Hepatocyte (in vitro differentiated cells): ENCODE measurements at places on chromosomes 11 and 22.

- DNase-seq, result no peak
These were observed 20.7 kb downstream of the DDX10 start for GRCh38 chr11:108685419-108686130.

- no peak for DNase-seq
These were observed 2.0 kb downstream of the MUS81 start for GRCh38 chr11:65862191-65862735.

DNA sequence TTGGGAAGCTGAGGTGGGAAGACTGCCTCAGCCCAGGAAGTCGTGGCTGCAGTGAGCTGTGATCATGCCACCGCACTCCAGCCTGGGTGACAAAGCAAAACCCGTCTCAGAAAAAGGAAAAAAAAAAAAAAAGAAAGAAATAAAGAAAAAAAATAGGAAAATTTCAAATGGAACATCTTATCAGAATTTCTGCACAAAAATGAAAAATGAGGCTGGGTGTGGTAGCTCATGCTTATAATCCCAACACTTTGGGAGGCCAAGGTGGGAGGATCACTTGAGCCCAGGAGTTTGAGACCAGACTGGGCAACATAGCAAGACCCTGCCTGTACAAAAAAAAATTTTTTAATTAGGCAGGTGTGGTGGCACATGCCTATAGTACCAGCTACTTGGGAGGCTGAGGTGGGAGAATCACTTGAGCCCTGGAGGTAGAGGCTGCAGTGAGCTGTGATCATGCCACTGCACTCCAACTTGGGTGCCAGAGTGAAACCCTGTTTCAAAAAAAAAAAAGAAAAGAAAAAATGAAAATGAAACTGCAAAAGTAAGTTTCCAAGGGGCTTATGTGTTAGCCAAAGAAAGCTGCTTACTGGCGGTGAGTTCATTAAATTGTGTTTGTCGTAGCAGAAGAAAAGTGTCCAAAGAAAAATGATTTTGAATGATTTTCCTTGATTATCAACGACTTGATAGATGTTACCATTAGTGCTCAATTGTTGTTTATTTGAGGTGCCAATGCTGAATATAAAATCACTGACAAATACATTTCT is 7.5 kb upstream of the CRKL start:
- no peak for DNase-seq

DNA sequence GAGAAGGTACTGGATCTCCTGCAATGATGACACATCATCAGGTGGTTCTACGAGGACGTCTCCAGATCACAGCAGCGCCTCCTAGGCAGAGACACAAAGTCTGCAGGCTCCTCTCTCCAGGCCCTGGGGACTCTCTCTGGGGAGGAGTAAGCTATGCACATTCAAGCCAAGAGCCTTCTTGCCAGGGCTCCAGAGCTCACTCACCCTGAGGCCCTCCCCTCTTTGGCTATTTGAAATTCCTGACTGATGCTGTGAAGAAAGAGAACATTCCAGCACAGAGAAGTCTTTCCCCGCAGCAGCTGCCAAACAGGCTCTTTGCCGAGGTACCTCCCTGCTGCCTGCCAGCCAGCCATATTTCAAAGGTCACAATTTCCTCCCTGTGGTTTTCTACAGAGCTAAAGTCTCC is 204.9 kb downstream of the CSNK2A3 start:
- DNase-seq, result peak; percentile 87

DNA sequence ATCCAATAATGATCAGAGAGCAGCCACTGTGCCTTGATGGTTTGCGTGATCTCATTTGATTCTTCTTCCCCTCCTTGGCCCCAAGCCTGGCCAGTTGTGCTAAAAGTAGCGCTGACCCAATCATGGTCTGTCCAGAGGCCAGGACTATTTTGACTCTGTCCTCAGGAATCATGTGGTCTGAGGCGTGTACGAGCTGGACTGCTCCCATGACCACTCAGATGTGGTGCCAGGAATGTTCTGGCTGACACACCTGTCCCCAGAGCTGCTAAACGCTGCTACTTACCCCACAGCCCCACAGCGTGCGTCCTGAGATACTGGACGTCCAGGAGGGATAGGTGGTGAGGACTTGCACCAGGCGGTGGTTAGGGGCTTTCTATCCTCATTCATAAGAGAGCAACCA is 70.5 kb downstream of the FEZ1 start:
- no peak for DNase-seq

- DNase-seq, result no peak
These were observed 29.4 kb downstream of the SMCO4 start for GRCh38 chr11:93513772-93514171.

DNA sequence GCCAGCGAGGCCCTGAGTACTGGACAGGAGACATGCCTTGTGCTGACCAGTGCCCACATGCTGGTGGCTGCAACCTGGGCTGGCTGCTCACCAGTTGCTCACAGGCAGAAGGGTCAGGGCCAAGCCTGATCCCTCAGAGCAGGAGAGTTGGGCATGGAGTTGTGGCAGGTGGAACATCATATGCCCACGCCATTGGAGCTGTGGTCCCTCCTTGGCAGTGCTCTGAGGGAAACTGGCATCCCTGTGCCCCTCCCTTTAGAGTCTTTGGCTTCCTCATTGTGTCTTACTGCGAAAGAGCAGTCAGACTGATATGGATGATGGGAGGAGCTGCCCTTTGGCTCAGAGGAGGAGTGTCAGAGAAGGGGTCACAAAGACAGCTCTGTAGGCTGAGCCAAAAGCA is 3.1 kb upstream of the MYEOV start:
- DNase-seq, result no peak

DNA sequence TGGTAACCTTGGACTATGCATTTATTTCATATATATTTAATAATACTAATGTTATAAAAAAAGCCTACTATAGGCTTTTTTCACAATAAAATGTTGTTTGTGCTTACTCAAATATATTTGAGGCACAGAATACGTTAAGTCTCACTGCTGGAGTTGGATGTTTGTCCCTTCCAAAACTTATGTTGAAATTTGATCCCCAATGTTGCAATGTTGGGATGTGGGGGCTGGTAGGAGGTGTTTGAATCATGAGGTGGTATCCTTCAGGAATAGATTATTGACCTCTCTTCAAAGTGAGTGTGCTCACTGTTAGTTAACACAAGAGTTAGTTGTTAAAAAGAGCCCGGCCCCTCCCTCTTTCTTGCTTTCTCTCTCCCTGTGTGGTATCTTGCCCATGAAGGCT is 1295.9 kb downstream of the JRKL start:
- no peak for DNase-seq

GRCh38 chr11:72821920-72822799 is 7.9 kb downstream of the ATG16L2 start:
- peak; percentile 97 for DNase-seq

DNA sequence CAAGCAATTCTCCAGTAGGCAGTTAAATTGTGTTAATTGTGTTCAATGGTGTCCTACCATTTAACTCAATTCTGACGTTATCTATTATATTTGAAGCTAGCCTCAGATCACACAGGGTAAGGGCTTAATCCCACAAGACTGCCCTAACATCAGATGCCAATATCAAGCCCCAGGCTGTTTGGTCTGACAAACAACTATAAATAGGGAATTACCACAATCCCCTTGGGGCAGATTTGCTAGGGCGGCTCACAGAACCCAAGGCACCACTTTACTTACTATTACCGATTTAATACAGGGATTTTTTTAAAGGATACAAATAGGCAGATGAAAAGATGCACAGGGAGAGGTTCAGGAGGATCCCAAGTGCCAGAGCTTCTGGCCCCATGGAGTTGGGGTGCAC is 678.4 kb downstream of the OPCML start:
- no peak for DNase-seq

- no peak for DNase-seq
These were observed 229.9 kb upstream of the PITPNB start for GRCh38 chr22:28148816-28149465.

DNA sequence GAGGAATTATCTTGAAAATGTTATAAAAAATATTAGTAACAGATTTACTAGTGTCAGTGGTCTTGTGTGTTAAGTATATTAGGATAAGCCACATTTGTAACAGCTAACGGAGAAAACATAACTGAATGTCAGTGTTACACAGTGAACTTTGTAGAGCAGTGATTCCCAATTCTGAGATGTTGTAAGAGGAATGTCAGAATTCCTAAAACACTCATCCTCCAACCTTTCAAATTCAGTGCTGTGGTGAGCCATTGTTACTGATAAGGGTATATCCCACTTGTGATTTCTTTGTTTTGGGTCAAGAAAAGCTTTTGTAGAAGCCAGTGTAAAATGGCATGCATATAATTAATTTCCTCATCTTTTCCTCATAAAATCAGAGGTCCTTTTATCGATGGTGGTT is 61.9 kb downstream of the ARHGEF12 start:
- DNase-seq, result no peak

- no peak for DNase-seq
These were observed 53.8 kb downstream of the SIK3 start for GRCh38 chr11:117044287-117045035.

DNA sequence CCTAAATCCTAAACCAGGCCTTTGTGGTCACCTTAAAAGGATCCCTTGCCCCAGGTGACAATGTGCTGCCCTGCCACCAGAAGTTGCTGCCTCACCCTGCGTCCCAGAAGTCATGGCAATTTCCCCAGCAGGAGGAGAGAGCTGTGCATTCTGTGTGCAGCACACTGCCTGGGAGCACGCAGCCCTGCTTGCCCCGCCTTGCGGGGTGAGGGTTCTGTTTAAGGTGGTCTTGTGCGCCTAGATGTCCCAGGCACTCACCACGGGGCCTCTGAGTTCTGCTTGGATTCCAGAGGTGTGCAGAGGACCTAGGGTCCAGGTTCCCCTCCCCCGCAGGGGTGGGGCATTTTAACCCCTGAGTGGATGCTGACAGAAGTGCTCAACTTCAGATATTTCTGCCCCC is 95.0 kb downstream of the GRAMD1B start:
- no peak for DNase-seq

GRCh38 chr22:17047656-17048055 is 37.1 kb upstream of the IL17RA start:
- no peak for DNase-seq

- no peak for DNase-seq
These were observed 8.8 kb downstream of the LAYN start for GRCh38 chr11:111549196-111549868.

- no peak for DNase-seq
These were observed 53.2 kb downstream of the OR4C6 start for GRCh38 chr11:55714982-55715888.

- DNase-seq, result no peak
These were observed 155.7 kb downstream of the BBOX1 start for GRCh38 chr11:27196203-27196897.

GRCh38 chr11:4539603-4540219 is 5.3 kb upstream of the OR52M1 start:
- peak; percentile 67 for DNase-seq

DNA sequence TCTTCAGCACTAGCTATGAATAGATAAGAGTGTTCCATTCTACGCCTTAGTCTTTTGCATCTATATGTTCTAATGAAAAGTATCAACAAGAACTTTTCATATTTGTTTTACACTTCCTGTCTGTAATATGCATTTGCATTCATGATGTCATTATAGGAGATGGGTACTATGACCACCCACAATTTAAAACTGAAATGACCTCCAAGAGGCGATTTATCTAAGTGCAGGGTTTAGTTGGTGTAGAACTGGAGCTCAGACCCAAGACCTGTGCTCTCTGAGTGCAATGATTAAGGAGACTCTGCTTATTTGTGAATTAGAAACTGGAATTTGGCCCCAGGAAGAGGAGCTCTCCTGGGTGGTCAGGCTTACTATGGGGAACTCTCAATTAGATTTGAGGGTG is 289.1 kb downstream of the ETS1 start:
- no peak for DNase-seq

- DNase-seq, result no peak
These were observed 14.1 kb downstream of the H19 start for GRCh38 chr11:1983601-1983961.

DNA sequence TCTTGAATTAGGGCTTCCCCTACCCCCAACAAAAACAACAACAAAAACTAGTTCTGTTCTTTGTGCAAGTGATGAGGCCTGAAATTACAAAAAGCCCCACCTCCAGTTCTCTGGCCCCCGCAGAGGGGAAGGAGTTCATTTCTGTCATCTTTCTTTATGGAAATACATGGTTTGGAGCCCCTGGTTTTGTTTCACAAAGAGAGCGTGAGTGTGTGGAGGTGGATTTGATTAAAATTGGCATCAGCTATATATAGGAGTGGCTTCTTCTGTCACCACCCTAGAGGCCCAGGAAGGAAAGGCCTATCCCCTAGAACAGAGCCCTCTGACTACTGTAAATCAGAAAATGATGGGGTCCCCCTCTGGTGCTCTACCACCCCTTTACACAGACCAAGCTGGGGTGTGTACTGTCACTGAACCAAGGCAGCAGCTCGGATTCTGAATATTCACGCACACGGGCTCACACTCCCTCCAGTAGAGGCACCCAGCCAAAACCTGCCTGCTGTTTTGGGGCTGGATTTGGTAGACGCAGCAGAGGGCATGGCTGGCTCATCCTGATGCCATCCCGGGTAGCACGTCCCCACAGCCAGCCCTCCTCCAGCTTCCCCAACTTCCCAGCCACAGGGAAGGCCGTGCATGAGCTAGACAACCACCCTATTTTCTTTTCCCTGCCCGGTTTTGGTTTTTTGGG is 19.4 kb downstream of the RCOR2 start:
- DNase-seq, result no peak

- DNase-seq, result no peak
These were observed 27.2 kb downstream of the OR2AT4 start for GRCh38 chr11:75069473-75069872.

DNA sequence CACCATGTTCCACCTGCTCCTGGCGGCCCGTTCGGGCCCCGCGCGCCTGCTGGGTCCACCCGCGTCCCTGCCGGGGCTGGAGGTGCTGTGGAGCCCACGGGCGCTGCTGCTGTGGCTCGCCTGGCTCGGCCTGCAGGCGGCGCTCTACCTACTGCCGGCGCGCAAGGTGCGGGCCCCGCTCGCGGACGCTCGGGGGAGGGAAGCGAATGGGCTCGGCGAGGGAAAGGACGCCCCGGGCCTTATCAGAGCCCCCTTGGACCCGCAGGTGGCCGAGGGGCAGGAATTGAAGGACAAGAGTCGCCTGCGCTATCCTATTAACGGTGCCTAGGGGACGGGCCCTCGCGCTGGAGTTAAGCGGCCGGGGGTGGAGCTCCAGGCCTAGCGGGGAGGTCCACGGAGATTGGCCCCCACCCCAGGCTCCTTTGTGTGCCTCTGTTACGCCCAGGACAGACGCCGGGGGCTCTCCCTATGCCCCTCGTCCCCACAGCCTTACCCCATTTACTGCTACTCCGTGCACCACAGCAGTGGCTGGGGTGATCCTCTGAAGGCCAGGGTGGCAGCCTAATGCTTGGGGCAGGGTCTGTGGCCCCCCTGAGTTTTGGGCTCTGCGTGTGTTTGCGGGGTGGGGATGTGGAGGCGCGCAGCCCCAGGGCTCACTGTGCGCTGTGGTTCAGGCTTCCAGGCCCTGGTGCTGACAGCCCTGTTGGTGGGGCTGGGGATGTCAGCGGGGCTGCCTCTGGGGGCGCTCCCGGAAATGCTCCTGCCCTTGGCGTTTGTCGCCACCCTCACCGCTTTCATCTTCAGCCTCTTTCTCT is 1.1 kb downstream of the TM7SF2 start:
- DNase-seq, result peak; percentile 84
